Brain microvascular endothelial cell (primary cell): ENCODE measurements at places on chromosomes 2 and 18.
A peak's percentile ranks its signal among the peaks of the same experiment; 100 is the strongest.

DNA sequence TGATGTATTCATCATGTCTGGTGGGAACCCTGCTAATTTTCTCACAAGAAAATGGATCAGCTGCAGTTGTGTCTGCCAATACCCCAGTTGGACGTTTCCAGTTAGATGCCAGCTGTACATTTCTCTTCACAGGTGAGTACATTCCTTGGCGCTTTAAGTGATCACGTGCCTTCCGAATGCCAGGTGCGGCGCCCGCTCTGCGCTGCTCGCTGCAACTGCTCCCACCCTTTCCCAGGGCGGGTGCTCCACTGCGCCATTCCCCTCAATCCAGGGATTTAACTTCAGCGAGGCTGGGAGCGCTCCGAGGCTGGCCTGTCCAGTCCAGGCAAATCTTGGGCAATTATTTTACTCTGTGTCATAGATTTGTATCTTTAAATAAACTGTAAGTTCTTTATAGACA is 225.0 kb upstream of the RAB6C start:
- DNase-seq, result no peak

- DNase-seq, result no peak
Measured at GRCh38 chr18:1848716-1849115, 722.6 kb downstream of the METTL4 start.

DNA sequence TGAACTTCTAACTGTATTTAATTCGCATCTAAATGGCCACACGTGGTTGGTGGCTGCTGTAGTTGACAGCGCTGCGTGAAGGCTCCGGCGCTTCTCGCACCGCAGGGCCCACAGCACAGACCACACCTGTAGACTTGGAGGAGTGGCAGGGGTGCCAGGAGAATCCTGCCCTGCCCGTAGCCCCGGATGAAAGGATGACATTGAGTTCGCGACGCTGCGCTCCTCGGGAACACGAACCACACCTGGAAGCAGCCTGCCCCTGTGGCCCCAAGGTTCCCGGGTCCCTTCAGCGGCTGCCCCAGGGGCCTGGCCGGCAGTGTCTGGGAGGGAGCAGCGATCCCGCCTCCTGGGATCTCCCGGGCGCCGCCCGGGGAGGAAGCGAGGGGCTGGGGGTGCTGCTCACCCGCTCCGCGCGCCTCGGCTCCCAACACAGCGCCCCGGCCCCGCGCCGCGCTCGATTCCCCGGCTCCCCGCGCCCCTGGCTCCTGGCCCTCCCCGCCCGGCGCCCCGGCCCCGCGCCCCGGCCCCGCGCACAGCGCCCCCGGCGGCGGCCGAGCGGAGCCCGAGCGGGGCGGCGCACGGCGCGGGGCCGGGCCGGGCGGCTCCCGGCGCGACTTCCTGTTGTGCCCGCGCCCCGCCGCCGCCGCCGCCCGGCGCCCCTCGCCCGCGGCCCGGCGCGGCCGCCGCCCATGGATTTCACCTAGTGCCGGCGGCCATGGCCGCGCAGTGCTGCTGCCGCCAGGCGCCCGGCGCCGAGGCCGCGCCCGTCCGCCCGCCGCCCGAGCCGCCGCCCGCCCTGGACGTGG is at the start of gene RNPEPL1:
TSS of gene RNPEPL1 (plus strand) at position 613 of the 806 bp plus-strand sequence. CDS start at position 716, 103 bp downstream.
- DNase-seq, result no peak

- DNase-seq, result no peak
Measured at GRCh38 chr2:64348386-64349130, 105.4 kb upstream of the LGALSL start.

- DNase-seq, result no peak
Measured at GRCh38 chr2:104701411-104701911, 152.5 kb upstream of the POU3F3 start.

GRCh38 chr2:105886029-105886454 is 141.3 kb downstream of the NCK2 start:
- DNase-seq, result peak; percentile 24

DNA sequence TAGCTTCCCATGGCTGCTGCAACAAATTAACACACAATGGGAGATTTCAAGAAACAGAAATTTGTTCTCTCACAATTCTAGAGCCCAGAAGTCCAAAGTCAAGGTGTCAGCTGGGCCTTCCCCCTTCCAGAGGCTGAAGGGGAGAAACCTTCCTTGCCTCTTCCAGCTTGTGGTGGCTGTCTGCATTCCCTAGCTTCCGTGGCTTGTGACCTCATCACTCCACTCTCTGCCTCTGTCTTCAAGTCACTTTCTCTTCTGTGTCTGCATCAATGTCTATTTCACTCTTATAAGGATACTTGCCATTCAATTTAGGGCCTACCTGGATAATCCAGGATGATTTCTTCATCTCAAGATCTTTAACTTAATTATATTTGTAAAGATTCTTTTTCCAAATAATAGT is 16.8 kb upstream of the SRBD1 start:
- DNase-seq, result peak; percentile 45
